ENCODE measurements at places on chromosomes 2 and 18.

DNA sequence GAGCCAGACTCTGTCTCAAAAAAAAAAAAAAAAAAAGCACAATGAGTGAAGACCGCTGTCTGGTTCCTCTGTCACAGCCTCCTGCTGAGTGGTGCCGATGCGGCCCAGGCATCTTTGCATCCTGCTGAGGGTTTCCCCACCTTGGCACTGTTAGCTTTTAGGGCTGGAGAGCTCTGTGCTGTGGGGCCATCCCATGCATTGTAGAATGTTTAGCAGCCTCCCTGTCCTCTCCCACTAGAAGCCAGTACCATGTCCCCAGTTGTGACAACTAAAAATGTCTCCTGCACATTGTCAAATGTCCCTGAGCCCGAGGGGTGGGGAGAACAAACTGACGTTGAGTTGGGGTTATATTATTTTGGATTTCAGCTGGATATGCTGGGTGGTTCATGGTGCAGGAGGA lies 7.9 kb upstream of the COLEC11 start:
- DNase-seq = no peak

DNA sequence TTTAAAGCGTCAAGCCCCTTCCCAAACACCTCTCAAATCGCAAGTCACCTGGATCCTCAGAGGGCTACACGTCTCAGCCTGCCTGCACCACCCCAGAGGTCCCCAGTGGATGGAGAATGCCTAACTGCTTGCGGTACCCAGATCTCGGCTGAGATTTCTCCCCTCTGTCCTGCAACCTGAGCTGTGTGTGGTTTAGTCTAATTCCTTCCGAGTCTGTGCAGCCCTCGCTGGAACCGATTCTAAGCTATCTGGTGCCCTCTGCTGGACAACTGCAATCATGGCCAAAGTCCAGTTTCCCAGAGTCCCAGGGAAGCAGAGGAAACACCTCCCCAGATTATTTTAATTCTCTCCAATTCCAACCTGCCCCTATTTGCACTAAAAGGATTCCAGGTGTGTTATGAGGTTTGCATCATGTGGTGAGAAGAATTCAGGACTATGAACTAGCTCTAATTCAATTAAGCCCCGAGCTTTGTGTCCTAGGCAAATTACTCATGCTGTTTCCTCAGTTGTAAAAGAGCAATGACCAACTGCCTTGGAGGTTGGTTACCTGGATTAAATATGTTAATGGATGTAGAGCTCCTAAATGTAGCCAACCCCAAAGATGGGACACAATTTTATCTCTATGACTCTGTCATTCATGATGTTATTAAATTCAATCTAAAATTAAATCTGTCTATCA lies 276.1 kb upstream of the NCKAP5 start:
- peak; percentile 78 for DNase-seq

DNA sequence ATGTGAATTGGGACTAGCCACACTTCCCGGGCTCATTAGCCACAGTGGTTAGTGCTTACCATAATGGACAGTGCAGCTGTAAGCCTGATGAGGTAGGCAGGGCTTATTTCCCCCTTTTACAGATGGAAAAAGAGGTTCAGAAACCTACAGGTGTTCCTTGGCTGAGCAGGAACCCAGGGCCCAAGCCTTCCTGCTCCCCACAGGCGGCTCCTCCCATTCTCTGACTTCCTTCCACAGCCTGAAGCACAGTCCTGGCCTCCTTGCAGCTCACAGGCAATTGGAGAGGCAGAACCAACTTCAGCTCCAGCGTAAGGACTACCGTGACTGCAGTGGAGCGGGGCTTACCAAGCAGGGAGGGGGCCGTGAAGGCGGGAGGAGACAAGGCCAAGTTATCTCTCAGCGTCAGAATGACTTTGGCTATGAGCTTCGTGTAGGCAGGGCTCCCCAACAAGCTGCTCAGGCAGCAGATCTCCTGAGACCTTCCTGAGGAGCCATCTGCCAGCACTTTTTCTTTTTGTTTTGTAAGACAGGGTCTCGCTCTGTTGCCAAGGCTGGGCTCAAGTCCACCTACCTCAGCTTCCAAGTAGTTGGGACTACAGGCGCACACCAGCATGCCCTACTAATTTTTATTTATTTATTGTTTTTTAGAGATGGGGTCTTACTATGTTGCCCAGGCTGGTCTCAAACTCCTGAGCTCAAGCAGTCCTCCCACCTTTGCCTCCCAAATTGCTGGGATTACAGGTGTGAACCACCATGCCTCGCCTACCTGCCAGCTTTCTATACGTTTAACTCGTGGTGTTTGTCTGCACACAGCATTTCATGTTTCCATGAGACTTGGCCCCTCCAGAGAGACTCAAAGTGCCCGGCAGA lies 34.2 kb upstream of the NT5DC4 start:
- no peak for DNase-seq

DNA sequence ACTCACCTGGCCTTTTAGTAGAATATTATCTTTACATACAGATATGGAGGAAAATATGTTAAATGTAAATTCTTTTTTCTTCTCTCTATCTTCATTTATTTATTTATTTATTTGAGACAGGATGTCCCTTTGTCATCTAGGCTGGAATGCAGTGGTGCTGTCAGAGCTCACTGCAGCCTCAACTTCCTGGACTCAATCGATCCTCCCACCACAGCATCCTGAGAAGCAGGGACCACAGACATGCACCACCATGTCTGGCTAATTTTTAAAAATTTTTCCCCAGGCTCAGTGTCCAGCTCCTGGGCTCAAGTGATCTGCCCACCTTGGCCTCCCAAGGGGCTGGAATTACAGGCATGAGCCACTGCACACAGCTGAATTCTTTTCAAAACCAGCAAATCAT lies 20.3 kb downstream of the KYNU start:
- no peak for DNase-seq

GRCh38 chr2:128632501-128632800 lies 313.8 kb upstream of the HS6ST1 start:
- DNase-seq = no peak

DNA sequence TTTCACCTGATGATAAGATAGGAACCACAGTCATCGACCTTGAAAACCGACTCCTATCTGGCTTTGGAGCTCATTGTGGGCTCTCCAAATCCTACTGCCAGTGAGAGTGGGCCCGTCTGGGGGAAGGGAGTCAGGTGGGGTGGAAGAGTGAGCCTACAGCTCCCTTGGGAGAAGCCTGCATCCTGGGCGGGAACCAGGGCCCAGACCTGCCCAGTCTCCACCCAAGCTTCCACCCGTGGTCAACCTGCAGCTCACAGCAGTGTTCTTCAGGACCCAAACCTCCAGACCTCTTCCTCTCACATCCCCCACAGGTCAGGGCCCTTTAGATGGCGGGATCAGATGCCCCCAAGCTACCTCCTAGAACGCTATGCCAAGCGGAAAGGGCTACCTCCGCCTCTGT lies 40.2 kb downstream of the LMAN2L start:
- DNase-seq = no peak

DNA sequence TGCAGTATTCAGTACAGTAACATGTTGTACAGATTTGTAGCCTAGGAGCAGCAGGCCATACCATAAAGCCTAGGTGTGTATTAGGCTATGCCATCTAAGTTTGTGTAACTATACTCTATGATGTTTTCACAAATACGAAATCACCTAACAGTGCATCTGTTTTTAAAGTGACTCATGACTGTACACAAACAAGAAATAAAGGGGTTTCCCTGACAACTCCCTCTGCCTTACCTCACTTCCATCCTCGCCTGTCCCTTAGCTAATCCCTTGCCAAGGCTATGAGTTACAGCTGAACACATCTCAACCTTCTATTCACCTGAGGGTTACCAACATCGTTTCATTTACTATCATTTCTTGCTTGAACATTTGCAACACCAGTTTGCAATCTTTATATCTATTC lies 78.6 kb upstream of the RPRM start:
- DNase-seq = no peak

- no peak for DNase-seq
Measured at GRCh38 chr2:178928077-178928476, 120.9 kb upstream of the TTN start.
